Tibial artery (tissue), 4 donors: ENCODE measurements at places on chromosomes 6 and 20.

- no peak for DNase-seq
Measured at GRCh38 chr20:41046716-41047115, 18.1 kb downstream of the TOP1 start.

DNA sequence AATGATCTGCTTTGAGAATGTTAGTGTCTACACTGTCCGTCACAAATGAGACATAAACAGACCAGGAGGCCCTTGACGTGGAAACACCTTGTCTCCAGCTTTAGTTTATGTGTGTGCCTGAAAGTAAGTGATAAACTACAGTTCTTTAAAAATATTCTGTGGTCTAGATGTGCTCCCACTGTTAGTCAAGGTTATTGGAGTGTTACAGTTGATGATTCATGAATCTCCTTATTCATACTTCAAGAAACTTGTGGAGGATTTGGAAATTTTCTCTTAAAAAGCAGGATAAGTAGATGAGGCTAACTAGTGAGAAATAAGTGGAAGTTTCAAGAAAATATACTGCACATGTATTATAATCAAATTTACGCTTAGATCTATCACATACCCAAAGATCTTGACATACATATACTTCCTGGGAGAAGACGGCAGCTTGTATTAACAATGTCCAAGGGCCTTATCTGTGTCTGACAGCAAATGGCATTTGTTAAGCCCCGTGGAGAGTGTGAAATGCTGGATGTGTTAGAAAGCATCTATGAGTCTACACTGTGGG lies 90.5 kb upstream of the MBOAT1 start:
- no peak for DNase-seq

DNA sequence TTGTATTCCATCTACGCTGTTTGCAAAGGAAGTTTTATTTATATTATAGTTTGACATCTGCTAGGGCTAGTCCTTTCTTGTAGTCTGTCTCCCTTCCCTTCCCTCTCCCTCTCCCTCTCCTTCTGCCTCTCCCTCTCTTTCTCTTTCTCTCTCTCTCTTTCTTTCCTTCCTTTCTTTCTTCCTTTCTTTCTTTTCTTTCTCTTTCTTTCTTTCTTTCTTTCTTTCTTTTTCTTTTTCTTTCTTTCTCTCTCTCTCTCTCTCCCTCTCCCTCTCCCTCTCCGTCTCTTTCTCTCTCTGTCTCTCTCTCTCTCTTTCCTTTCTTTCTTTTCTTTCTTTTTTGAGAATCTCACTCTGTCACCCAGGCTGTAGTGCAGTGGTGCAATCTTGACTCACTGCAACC lies 137.8 kb downstream of the CDKAL1 start:
- no peak for DNase-seq

GRCh38 chr6:111806165-111806547 lies 67.1 kb downstream of the FYN start:
- no peak for DNase-seq

DNA sequence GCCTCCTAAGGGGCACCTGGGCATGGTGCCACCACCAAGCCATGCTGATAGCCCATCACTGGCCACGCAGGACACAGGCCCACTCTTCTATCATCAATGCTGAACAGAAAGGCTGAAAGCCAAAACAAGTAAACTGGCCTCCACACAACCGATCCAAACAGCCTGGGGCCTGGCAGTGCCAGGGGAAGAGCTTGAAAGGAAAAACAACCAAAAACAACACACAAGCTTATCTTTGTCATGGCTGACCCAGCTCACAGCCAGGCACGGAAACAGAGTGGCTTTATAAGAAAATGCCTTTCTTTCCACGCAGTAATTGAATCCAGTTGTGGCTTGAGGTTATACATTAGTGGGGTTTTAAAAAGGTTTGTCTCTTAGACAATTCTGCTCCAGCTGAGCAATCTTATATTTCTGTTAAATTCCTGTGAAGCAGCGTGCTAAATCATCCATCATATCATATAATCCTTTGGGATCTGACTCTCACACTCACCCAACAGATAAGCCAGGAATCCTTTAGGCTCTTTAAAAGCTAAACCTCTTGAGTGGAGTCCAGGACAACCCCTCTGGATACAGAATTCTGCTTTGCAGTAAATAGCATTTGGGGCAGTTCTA lies 65.4 kb upstream of the SLC22A16 start:
- DNase-seq = no peak

DNA sequence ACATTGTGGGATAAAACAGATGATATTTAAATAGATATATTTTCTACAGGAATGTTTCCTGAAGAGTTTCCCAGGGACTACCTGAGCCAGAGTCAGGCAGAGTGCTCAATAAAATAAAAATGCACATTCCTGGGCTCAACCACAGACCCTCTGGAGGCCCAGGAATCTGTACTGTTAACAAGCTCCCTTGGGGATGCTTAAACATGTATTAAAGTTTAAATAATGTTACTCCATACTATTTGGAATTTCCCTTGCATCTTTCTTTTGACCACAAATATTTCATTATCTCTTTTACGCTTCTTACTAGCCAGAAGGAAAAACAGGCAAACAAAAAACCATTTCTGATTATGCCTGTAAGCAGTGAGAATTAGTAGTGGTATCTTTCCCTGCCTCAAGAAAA lies 42.3 kb downstream of the GPR63 start:
- DNase-seq = no peak
